Stimulated activated CD8-positive, alpha-beta memory T cell treated with anti-CD3 and anti-CD28 coated beads, Interleukin-15, amount 100 ng/mL, for 24 hours (primary cell): ENCODE measurements at places on chromosomes 3 and 15.

GRCh38 chr3:152385761-152386160 lies 117.0 kb downstream of the MBNL1 start:
- DNase-seq = no peak

GRCh38 chr15:64166102-64166890 lies 3.5 kb upstream of the PPIB start:
- no peak for DNase-seq

DNA sequence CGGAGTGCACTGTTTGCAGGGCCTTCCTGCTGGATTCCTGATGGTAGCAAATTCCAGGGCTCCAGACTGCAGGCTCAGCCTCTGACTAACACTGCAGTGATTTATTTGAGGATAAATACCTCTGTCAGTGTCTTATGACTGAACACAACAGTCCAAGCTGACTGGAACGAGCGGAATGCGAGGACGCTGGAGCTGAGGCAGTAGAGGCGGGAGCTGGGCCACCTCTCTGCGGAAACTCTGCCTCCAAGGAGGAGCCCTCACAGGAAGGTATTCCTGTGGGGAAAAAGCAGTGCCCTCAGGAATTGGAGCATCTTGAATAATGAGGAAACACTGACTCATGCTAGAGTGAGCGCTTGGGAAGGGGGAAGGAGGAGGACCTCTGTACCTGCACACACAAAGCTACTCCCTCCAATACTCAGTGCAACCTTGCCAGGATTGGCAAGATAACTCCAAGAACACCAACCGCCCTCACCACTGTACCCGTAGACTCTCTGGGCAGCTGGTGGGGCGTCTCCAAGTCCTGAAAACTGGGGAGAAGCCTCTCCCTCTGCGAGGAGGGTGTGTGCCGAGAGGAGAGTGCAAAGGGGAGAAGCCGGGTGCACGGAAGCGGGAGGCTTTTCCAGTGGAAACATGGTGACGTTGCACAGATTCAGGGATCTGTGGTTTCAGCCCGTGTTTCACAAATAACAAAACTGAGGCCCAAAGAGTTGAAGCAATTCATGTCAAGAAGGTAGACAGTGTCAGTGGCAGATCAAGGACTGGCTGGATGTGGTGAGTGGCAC lies 43.0 kb downstream of the VGLL4 start:
- no peak for DNase-seq

- no peak for DNase-seq
Observed at GRCh38 chr3:184600685-184601377, 39.2 kb downstream of the EPHB3 start.

DNA sequence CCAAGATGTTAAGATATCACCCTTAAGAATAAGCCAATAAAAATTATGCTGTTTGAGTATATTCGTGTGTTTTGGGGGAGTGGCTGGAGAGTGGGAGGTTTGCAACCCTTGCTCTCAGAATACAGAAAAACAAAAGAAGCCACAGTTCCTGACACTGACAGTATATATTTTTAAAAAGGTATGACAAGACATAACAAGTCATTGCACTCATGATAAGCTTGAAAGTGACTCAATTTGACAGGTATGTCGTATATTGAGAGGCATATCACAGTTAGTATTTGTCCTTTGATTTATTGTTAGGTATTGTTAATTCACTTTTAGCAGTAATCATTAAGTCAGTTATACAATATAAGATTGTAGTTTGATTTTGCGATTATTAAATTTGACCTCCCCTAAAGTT lies 73.1 kb upstream of the TSC22D2 start:
- no peak for DNase-seq
